Caki2 (cell line): ENCODE measurements at places on chromosomes 7 and 10.
A peak's percentile ranks its signal among the peaks of the same experiment; 100 is the strongest.

GRCh38 chr7:16787127-16787526 is 17.7 kb downstream of the AGR2 start:
- DNase-seq = no peak

- DNase-seq = no peak
Observed at GRCh38 chr7:95250571-95250970, 73.8 kb downstream of the PON1 start.

GRCh38 chr7:90931986-90932916 is 332.0 kb upstream of the FZD1 start:
- no peak for DNase-seq

- DNase-seq = no peak
Observed at GRCh38 chr10:43114088-43114742, 24.0 kb upstream of the CSGALNACT2 start.

- no peak for DNase-seq
Observed at GRCh38 chr10:17123961-17124360, 5.7 kb downstream of the CUBN start.

DNA sequence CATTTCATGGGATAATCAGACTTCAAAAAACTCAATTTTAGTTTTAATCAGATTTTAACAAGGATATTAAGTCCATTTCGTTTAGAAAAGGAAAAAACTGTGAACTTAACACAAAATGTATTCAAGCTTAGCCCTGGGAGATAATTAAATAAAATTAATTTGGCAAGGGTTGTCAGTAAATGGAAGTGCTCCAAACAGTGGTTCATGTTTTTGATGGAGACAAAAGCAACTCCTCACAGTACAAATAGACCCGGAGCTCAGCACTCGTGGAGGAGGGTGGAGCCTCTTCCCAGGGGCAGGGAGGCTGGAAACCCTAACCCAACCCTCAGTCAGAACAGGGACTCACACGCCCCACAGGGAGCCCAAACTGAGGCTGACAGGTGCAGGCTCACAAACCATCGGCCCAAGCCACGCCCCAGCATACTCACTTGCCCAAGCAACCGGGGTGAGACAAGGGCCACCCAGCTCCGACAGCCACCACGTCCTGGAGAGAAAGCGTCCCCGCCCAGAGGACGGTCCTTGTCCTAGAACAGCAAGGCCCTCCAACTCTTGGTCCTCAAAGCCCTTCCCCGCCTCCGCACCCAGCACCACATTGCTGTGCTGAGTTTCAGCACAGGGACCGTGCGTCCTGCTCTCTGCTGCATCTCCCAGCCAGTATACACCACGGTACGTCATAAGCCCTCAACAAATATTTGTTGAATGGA is 39.8 kb downstream of the MAD1L1 start:
- no peak for DNase-seq

GRCh38 chr7:139360948-139361307 is 1.2 kb downstream of the LUC7L2 start:
- DNase-seq = no peak

DNA sequence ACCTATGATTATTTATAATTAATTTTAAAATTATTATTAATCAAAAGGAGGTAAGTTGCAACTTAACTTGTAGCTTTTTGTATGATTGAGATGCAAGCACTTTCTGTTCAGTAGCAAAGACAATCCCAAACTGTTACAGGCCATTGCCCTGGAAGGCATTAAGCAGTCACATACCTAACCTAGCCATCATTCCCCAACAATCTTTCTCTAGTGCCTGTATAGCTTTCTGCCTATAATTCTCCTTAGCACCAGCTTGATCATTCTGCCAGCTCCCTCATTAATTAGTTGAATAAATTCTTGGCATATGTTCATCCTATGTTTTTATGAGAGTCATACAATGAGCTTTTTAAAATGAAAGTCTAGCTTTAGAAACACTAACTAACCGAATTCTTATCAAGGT is 178.9 kb upstream of the TMEM106B start:
- no peak for DNase-seq

GRCh38 chr7:45239486-45239885 is 81.9 kb downstream of the RAMP3 start:
- no peak for DNase-seq

- DNase-seq = no peak
Observed at GRCh38 chr10:117449636-117450035, 74.4 kb upstream of the PDZD8 start.

GRCh38 chr7:20307901-20308300 is 22.8 kb upstream of the ITGB8 start:
- no peak for DNase-seq

DNA sequence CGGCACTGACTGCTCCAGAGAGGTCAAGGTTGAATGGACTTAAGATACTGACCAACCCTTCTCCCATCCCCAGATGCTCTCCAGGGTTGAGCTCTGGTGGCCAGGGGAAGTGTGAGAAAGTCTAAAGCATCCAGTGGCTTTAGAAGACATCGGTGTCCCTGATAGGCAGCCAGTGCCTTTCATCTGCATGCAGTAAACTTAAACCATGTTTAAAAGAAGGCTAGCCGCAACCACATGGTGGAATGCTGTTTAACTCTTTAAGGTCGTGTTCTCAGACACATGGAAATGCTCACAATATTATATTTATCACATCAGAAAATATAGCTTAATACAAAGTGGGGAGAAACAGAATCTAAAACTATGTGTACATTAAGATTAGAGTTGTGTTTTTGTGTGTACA is 137.0 kb downstream of the CNNM2 start:
- no peak for DNase-seq

GRCh38 chr7:105014693-105015389 is 836 bp downstream of the KMT2E start:
- peak; percentile 57 for DNase-seq

DNA sequence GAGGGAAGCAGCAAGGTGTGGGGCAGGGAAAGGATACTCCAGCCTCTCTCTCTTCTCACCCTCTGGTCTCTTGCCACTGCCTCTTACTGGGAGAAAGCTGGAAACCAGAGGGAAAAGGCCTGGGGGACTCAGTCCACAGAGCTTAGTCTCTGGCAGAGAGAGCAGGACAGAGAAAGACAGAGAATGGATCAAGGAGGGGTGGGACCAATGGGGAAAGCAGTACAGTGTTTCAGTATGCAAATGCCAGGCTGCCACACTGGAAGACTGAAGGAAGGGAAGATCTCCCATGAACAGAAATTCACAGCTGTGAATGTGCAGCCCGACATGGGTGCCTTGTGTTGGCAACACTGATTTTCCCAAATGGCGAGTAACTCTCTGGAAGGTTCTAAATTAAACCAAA is 40.4 kb downstream of the CREB5 start:
- no peak for DNase-seq

DNA sequence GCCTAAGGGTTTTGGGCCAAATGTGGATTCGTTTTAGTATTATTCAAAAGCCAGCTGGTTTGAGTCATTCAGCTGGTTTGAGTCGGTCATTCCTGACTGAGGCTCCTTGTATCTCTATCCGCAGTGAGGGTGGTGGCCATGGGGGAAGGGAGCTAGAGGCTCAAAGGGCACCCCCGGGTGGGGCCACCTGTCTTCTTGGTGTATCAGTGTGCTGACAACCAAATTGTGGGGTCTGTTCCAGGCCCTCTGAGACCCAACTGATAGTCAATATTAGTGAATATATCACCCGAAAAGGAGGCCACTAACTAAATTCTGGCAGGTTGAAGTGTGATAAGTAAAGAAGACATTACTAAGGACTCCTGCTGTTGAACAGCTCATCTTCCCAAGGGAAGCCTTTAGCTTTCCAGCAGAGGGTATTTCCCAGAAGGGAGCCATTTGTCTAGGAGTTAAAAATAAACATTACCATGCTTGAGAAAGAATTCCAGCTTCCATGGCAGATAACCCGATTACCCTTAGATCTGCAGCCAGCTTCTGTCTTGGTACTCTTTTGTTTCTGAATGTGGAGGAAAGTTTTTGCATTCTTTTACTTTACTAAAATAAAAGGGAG is 29.9 kb upstream of the DDX50 start:
- DNase-seq = peak; percentile 37

GRCh38 chr10:64215088-64215487 is 693.9 kb downstream of the REEP3 start:
- no peak for DNase-seq

- DNase-seq = peak; percentile 43
Observed at GRCh38 chr10:75211007-75211691, 553 bp downstream of the VDAC2 start.

GRCh38 chr7:75649462-75649861 is 89.3 kb downstream of the HIP1 start:
- DNase-seq = peak; percentile 77

DNA sequence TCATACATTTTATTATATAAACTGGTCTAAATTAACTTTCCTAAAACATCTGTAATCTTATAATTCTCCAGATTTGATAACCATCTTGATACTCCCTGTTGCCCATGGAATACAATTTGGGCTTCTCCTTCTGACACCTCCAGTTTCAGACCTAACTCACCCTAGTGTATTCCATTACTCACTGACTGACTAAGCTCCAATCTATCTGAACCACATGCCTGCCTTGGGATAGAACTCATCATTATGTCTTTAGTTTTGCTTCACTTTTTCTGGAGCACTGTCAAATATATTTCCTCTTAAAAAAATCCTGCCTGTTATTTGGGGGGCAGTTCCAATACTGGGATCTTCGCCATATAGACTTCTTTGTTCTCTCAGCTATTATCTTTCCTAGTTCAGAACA is 4.9 kb upstream of the FOXP2 start:
- peak; percentile 10 for DNase-seq

DNA sequence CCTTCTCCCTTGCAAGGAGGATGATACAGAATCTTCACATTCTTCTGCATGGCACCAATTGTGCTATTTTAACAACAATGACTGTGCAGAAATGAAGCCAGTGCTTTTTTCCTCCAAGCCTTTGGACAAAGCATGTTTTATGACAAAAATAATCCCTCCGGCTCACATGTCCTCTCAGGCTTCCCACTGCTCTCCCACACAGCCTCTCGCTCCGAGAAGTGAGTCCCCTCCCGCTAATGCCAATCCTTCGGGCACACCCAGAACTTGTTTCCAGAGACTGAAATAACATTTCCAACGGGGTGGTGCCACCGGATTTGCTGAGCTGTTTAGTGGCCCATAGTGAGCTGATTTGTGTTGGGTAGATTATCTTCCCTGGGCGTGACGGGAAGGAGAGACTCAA is 35.8 kb downstream of the RBM17 start:
- DNase-seq = peak; percentile 42

- no peak for DNase-seq
Observed at GRCh38 chr10:111249925-111250324, 173.1 kb downstream of the ADRA2A start.

GRCh38 chr7:27162561-27163287 is 2.6 kb downstream of the HOXA9 start:
- DNase-seq = peak; percentile 45

DNA sequence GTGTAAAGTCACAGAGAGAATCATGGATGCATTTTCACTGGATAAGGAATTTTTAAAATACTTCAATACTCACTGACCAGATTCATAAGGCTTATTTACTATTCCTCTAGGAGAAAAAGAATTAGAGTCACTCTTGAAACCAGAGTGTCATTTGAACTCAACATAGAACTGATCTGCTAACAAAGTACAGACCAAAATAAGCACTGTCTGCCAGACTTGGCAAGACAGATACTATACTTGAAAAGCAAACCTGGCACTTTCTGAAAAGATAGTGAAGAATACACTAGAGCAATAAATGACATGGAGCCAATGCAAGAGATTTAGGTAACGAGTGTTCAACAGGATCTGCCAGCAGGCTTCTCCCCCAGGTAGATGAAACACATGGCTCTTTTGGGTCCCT is 215.3 kb downstream of the CHCHD3 start:
- no peak for DNase-seq

GRCh38 chr10:58064714-58065528 is 202.8 kb downstream of the IPMK start:
- DNase-seq = peak; percentile 48

DNA sequence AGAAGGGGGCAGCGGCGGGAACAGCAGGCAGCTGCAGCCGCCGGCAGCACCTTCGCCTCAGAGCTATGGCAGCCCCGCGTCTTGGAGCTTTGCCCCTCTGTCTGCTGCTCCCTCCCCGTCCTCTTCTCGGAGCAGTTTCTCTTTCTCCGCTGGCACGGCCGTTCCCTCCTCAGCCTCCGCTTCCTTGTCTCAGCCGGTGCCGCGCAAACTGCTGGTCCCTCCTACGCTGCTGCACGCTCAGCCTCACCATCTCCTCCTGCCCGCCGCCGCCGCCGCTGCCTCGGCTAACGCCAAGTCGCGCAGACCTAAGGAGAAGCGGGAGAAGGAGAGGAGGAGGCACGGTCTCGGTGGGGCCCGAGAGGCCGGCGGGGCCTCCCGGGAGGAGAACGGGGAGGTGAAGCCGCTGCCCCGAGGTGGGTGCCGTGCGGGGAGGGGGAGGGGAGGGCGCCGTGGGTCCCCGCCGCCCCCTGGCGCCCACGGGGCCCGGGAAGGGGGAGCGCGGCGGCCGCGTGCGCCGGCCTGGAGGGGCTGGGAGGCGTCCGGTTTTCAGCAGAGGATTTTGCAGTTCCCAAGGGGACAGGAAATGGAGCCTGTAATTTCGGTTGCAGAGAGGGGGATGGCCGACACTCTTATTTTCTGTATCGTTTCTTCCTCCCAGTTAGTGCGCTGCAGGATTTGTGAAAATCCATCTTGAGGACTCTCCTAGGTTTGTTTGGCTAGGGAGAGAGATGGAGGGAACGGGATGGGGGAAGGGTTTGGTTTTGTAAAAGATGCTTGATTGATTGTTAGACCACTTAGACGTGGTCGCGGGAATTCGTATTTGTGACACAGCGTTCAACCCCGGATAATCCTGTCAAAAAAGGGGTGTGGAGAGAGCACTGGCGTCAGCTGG is 630 bp downstream of the RSBN1L start:
- peak; percentile 51 for DNase-seq

DNA sequence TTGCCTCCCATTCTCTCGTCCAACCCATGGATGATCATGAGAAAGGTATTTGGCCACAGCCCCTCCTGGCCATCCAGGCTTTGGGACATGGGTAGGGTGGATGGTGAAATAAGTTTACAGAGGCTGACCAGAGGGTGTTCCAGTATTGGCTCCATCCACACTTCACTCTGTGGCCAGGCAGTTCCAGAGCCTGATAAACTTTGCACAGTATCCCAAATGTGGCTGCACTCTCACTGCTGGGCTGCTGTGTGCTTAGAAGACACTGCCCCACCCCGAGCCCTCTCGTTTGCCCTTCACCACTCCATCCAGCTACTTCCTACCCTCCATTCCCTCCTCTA is 72.0 kb upstream of the ZMIZ1 start:
- DNase-seq = no peak

- no peak for DNase-seq
Observed at GRCh38 chr7:39271402-39271801, 293.7 kb downstream of the POU6F2 start.

DNA sequence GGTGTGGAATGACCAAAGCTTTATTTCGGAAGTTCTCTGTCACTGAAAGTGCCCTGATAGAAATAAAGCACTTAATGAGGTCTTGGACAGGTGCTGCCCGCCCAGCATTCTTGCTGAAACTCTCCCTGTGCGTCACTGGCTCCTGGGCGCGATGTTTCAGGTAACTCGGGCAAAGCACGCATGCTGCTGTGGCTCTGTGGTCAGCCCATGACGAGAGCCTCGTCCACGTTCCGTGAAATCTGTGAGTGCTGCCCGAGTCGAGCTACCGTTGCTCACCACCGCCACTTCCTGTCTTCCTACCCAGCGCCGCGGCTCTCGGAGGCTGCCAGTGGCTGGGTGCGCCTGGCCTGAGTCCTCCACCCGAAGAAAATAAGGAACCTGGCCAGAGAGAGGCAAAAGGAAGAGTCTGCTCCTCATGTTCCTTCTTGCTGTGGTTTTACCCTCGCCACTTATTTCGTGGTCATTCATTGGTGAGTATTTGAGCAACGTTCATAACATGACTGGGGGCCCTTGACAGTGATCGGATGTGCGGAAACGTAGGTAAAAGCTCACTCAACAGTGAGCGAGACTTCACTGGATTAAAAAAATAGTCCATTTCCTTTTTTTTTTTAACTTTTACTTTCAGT is 95.5 kb downstream of the MAP3K8 start:
- DNase-seq = no peak
